ENCODE measurements at places on chromosomes 4 and X. TPM values are rescaled to one million over a fixed set of nuclear protein-coding genes. Genes with fewer than 3 reads are reported as not detected.

GRCh38 chr4:182869697-182870096, 47.5 kb downstream of the DCTD start:
- DNase-seq: no peak

DNA sequence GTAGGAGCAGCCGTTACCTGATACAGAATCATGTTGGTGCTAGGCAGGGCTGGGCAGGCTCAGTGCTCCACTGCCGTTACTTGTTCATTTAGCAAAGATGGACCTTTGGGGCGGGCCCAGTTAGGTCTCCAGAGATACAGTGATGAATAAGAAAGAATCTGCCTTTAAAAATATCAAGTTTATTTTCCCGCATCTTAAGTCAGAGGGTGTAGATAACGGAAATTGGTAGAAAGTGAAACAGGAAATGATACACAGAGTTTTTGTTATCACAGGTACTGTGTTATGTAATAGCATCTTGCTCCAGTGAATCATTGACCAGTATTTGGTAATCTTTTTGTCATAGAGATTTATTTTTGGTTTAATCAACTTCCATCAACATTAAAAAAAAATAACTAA, 5.5 kb downstream of the TMEM131L start:
- DNase-seq: no peak

GRCh38 chrX:40104630-40104984, 6.8 kb upstream of the BCOR start:
- DNase-seq: peak; percentile 56

- no peak for DNase-seq
These were observed 491.9 kb downstream of the MID1IP1 start for GRCh38 chrX:39293203-39293602.

- peak; percentile 50 for DNase-seq
These were observed 20.8 kb downstream of the IRF2 start for GRCh38 chr4:184453365-184454160.

DNA sequence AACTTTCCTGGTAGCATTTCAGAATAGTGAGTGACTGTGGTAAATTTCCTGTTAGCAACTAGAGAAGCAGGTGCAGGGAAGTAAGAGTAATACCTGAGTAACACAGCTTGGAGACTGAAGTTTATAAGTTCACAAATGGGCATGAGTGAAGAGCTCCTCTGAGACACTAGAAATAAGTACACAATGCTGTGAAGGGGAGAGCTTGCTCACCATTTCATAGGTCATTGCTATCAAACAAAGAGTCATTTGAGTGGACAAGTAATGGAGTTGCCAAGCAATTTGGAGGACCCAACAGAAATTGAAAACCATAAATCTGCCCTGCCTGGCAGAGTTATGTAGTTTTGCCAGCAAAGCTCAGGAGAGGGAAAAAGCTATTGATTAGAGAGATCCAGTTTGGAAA, 523.6 kb downstream of the TRAM1L1 start:
- no peak for DNase-seq

DNA sequence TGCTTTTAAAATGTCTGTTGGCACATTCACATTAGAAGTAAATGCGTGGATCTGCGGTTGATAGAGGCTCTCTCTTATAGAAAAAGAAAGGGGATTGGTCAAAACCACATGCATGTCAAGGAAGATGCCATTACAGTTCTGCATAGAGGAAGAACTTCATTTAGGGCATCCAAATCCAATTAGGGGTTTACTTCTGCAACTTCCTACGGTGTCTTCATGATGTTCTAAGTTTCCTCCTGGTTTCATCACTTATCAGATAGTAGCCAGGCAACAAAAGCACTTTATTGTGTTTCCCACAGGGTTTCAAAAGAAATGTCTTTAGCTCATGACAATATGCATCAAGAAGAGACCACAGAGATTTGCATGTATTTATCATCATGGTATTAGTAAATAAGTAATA, 136.0 kb upstream of the HPGD start:
- no peak for DNase-seq

- DNase-seq: no peak
These were observed 34.6 kb downstream of the FAM9C start for GRCh38 chrX:13009844-13010243.

GRCh38 chr4:147336252-147336651, 144.6 kb upstream of the EDNRA start:
- DNase-seq: no peak

DNA sequence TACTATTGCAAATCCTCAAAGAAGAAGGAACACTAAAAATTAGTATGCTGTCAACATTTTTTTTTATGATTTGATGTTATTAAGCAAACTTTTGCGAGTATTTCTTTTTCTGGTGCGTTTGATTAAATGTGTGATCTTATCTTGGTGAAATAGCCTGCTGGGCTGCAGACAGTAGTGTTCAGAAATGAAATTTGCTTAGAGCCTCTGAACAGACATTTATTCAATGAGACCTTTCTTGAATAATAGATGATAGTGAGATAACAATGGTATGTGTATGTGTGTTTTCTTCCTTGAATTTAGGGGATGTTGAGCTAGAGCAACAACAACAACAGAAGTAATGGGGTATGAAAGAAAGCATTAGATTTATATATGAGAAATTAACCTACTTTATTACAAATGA, 12.7 kb downstream of the ADGRL3 start:
- no peak for DNase-seq

DNA sequence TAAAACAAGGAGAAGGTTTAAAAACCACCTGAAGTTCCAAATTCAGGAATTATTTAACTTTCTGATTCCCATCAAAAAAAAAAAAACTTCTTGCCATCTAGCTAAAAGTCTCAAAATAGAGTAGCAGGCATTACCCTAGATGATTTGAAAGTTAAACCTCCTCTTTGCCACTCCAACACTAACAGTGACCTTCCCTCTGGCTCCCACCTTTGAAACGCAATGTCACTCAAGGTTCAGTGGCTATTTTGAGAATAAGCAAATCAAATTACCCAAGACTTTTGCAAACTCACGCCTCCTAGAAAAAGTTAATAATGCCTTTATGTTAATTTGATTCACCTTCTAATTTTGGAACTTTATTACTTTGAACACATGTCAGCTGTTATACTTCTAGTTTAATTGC, 103.2 kb downstream of the ARHGAP6 start:
- no peak for DNase-seq

DNA sequence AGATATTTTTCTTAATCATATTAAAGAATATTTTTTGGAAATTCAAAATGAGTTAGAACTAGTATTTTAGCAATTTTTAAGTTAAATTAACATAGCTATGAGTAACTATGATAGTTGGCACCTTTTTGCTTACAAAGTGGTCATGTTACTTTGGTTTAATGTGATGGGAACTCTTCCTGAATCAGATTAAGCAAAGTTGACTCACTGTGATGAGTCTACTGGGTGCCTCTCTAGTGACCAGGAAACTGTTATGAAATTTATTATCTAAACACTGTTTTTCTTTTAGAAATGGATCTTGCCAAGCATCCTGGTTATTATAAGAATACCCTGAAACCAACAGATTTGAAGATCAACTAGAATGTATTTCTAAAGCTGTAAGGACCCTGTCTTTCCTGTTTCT, 985.8 kb downstream of the TRAM1L1 start:
- no peak for DNase-seq

- no peak for DNase-seq
These were observed 1306.8 kb downstream of the STIM2 start for GRCh38 chr4:28167411-28167810.

GRCh38 chr4:112076919-112077608, 68.2 kb upstream of the FAM241A start:
- DNase-seq: no peak

GRCh38 chr4:163343604-163344146, at the start of gene NPY5R:
Gene NPY5R, plus strand, starts transcription at chr4:163343892. Its CDS starts 6,382 bp downstream, at chr4:163350274.
- no peak for DNase-seq

DNA sequence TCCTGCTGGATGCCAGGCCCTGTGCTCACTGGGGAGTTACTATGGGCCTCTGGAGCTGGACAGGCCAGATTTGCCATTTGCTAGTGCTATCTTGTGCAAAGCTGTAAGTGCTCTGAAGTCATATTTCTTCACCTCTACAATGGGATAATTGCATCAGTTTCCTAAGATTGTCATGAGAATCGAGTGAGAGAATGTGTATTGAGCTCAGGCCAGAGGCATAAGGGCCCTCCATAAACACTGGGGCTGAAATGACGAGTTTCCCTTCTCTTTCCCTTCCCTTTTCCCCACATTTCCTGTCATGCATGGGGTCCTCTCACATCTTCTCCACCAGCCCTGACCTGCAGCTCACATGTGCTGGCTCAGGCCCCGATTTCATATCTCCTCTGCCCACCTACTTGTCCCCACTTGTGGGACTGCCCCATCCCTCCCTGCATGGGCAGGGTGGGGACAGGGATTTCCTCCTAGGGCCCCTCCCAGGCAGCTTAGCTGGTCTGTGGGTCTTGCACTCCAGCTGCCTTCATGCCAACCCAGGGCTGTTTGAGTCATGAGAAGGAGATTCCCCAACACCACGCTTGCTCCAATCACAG, 358.8 kb downstream of the MID1IP1 start:
- no peak for DNase-seq

GRCh38 chrX:46029777-46030176, 515.4 kb downstream of the ZNF674 start:
- DNase-seq: no peak

- DNase-seq: no peak
These were observed 41.5 kb upstream of the BMP2K start for GRCh38 chr4:78734441-78735162.

GRCh38 chr4:2252530-2253091, 9.3 kb downstream of the MXD4 start:
- peak; percentile 10 for DNase-seq

DNA sequence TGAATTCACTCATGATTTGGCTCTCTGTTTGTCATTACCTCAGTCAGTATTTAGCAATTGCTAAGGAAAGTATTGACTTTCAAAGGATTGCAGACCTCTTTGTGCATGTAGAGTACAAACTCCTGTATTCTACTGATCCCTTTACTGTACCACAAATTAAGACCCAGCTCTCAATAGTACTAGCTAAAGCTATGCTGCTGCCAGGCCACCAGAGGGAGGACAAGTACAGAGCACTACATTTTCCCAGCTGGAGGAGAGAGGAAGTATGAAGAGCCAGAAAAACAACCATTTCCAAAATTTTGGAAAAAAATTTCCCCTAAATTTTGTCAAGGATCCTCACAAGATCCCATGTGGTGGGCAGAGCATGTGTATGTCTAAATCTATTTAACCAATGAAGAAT, 175.0 kb upstream of the MTMR8 start:
- DNase-seq: no peak

GRCh38 chr4:182320580-182320979, 77.4 kb downstream of the TENM3 start:
- DNase-seq: no peak

GRCh38 chrX:2819345-2820135, 9.2 kb upstream of the GYG2 start:
- DNase-seq: peak; percentile 40

DNA sequence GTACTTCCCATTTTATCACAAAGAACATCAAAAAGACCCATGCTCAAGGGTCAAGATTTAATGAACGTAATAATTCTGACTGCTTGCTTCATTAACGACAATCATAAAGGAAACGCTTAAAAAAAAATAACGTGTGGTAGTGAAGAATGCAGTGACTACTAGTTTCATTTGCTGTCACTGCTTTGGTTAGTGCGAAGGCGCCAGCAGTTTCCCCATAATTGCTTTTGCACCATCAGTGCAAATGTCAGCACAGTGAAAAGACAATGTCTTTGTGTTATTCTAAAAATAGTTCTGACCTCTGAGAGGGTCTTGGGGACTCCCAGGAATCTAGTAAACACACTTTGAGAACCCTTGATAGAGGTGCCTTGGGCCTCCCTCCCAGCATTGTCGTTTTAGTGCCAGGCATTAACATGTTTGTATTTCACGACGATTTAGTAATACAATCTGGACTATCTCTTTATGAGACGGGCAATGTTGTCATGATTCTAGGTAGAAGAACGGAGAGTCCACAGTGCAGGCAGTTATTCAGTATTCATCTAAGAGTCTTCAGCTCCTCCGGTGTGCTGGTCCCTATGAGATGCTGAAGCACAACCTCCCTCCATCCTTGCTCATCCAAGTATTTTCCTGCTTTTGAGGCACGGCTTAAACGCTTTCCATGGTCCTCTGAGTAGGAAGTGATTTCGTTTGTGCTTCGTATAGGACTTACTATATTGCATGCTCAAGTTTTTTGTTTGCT, 71.0 kb downstream of the AFF1 start:
- peak; percentile 44 for DNase-seq

The HTN1 gene
- not detected for total RNA-seq

The AKAP4 gene
- not detected for total RNA-seq

The SLITRK2 gene
- total RNA-seq: 0.02 TPM

The GPM6B gene
- 2.7 TPM for total RNA-seq

The PF4V1 gene
- not detected for total RNA-seq

The FGA gene
- 9.2 TPM for total RNA-seq

The RPA4 gene
- 1.0 TPM for total RNA-seq

The CC2D2A gene
- 2.6 TPM for total RNA-seq

The ZNF81 gene
- total RNA-seq: 8.8 TPM

The MAGEB17 gene
- total RNA-seq: not detected
